ENCODE measurements at places on chromosomes 16 and 17.

GRCh38 chr17:17685775-17686291 lies 4.6 kb downstream of the RAI1 start:
- no peak for DNase-seq

GRCh38 chr17:65994679-65995078 lies 197.3 kb downstream of the CEP112 start:
- no peak for DNase-seq

- no peak for DNase-seq
Observed at GRCh38 chr17:77560841-77561240, 397.7 kb upstream of the TNRC6C start.

- no peak for DNase-seq
Observed at GRCh38 chr17:17264430-17264829, 16.6 kb downstream of the COPS3 start.

GRCh38 chr17:61449707-61450640 lies 2.2 kb upstream of the TBX4 start:
- no peak for DNase-seq

- no peak for DNase-seq
Observed at GRCh38 chr17:5118219-5118618, 2.4 kb downstream of the USP6 start.

GRCh38 chr17:80943346-80944145 lies 48.1 kb upstream of the CHMP6 start:
- no peak for DNase-seq

- peak; percentile 87 for DNase-seq
Observed at GRCh38 chr16:88170528-88170991, 212.2 kb upstream of the ZNF469 start.

DNA sequence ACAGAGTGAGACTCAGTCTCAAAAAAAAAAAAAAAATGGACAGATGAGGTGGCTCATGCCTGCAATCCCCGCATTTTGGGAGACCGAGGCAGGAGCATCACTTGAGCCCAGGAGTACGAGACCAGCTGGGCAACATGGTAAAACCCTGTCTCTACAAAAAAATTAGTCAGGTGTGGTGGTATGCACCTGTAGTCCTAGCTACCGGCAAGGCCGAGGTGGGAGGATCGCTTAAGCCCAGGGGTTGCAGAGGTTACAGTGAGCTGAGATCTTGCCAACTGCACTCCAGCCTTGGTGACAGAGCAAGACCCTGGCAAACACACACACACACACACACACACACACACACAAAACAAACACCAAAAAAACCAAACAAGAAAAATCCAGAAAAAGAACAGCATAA lies 7.7 kb upstream of the ENGASE start:
- no peak for DNase-seq

DNA sequence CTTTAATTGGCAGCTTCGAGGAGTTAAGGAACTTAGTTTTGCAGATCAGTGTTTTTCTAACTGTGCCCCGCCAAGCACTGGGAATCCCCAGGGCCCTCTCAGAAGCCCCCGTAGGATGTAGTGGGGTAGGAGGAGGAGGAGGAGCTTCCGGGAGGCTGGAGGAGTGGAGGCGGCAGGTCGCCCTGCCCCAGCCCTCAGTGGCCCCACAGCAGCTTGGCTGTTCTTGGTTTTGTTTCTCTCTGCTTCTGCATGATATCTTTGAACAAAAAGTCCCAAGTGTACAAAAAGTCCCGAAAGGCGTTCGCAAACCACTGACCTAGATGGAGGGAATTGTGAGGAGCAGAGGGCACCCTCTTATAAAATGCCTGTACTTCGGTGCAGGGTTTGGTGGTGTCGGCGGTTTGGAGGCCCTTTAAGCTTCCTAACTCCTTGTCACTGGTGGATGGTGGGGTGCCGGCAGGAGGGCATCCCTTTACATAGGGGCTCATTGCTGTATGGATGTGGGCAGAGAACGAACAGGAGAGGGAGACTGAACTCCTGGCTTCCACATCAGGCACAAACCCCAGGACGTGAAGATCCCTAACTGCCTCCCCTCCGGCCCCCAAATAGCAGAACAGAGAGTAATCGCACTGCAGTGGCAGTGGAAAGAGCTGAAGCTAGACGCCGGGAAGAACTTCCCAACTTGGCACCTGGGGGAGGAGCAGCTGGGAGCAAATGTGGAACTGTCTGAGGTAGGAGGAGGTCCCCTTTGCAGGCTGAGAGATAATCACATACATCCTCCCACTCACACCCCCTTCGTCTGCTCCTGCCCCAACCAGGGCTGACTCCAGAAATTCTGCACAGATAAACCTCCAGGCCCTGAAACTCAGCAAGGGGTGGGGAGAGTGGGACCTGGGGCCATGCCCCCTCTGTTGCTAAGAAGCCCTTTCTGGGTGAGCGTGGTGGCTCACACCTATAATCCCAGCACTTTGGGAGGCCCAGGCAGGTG lies 20.1 kb downstream of the EPOP start:
- no peak for DNase-seq

GRCh38 chr16:67206838-67207248 lies 7.9 kb downstream of the ELMO3 start:
- no peak for DNase-seq

DNA sequence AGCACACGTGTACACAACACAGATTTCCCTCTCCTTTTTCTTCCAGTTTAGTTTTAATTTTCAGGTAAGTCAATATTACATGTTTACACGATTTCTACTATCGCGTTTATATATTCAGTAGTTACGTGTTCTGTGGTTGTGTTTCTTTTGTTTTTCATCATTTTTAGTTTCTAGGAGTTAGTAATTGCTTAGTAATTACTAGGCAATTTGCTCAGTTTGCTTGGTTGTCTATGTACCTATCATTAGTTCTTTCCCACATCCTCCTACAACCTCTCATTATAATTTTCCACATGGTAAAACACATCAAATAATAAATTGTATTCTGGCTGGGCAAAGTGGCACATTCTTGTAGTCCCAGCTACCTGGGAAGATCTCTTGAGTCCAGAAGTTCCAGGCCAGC lies 24.6 kb upstream of the GUCY2D start:
- DNase-seq, result no peak

GRCh38 chr16:24668481-24669061 lies 60.9 kb upstream of the TNRC6A start:
- peak; percentile 92 for DNase-seq

GRCh38 chr16:1708083-1708767 lies 2.2 kb downstream of the MAPK8IP3 start:
- DNase-seq, result no peak

- DNase-seq, result no peak
Observed at GRCh38 chr16:69888005-69888590, 63.0 kb upstream of the CLEC18A start.

DNA sequence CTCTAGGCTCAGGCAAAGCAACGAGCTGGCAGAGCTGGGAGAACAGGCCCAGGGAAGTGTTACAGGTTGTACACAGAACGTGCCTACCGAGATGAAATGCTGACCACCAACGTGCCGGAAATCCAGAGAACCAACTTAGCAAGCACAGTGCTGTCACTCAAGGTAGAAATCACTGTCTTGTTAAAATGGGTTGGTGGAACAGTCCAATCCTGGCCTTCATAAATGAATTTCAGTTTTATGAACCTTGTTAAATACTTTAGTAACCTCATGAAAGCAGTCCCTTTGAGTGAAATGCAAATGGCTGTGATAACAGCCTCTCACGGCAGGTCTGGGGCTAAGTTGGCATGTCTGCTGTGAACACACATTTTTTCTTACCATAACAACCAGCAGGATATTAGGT lies 29.0 kb downstream of the ETV4 start:
- no peak for DNase-seq

DNA sequence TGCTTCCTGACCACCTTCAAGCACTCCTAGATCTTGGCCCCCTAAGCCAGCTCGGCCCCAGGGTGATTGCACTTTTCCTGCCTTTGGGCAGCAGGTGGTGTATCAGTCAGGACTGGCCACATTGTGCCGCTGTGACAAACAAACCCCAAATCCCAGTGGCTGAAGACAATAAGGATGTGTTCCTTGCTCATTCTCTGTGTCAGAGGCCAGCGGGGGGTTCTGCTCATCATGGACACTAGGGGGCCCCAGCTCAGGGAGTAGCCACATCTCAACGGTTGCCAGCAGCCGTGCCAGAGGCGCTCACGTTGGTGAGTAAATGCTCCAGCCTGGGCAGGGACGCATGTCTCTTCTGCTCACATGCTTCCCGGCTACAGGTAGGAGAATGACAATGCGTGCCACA lies 60.4 kb downstream of the ZDHHC7 start:
- DNase-seq, result no peak

- peak; percentile 97 for DNase-seq
Observed at GRCh38 chr17:79038545-79039135, 14.7 kb downstream of the C1QTNF1 start.

DNA sequence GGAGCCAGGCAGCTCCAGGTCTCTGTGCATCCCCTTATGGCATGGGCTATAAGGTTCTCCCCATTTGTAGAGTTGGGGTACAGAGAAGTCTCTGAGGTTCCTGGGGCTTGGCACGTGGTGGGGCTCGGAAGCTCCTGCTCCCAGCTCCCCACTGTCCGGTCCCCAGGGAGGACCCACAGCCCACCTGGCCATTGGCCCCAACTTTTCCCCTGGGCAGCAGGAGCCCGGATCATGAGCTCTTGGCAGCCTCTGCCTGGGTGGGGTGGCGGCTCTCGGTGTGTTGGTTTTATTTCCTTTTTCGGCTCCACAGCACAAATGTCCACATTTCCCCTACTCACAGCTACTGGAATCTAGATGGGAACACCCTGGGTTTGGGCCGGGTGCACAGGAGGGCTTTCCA lies 30.5 kb downstream of the GSE1 start:
- DNase-seq, result no peak

- peak; percentile 52 for DNase-seq
Observed at GRCh38 chr17:16909472-16910246, 62.3 kb downstream of the TNFRSF13B start.

DNA sequence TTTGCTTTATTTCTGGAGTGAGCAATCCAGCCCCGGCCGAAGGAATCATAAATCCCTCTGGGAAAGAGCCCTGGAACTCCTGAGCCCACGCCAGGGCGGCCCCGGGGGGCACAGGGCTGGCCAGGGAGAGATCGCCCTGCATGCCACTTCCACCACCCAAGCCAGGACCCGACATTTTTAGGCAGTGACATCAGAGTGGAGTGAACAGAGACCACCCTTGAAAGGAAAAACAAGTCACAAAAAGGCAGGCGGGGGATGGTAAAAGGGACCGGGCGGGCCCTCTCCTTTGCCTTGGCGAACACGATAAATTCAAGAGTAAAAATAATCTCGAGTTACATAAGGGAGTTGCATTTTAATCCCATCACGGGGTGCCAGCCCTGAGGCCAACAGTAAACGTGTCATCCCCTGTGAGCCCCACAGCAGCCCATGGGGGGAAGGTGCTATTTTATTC lies 284.1 kb downstream of the C16orf95 start:
- DNase-seq, result no peak

GRCh38 chr16:23296994-23297393 lies 5.1 kb upstream of the SCNN1B start:
- no peak for DNase-seq

- no peak for DNase-seq
Observed at GRCh38 chr17:82843904-82844680, 4.3 kb upstream of the ZNF750 start.

GRCh38 chr17:27430882-27431491 lies 25.3 kb upstream of the KSR1 start:
- DNase-seq, result no peak

DNA sequence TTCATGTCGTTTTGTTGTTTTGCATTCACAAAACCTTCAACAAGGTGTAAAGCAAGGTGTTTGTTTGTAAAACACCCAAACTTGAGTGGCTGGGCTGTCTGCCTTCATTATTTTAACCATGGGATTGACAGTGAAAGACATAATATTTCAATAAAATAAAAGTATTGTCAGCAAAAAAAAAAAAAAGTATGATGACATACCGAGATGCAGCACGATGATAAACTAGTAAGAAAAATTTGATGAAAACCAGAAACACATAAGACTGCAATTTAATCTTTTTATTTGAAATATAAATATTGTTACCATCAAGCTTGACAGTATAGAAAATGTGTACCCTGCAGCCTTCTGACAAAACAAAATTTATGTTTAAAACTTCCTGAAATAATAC lies 419.3 kb upstream of the DYNLRB2 start:
- DNase-seq, result no peak

GRCh38 chr16:85574672-85575475 lies 38.2 kb upstream of the GSE1 start:
- DNase-seq, result no peak

DNA sequence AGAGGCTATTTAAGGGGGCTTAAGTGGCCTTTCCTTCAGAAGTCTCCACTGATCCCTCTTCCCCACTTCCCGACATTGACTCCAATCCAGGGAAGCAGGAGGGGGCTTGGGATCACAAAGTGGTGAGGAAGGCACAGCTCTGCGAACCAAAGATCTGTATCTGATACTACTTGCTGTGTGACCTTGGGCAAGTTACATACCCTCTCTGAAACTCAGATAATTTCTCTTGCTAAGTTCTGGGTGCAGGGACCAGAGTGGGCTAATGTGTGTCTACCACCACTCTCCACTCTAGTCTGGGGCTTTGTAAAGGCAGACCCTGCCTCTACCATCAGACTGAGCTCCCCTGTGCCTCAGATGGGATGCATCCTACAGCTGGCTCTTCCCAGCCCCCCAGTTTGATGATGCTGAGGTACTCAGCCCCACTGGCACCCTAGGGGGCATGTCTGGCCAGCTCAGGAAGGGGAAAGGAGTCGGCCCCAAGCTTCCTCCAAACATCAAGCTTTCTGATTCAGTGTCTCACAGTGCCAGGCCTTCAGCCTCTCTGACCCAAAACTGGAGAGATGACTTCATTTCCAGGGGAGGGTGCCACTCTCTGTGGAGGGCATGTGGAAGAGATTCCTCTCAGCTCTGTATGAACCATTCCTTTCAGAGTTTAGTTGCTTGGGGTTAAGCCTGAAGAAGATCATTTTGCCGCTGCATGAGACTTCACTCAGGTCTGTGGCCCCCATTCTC lies 10.9 kb downstream of the DLX4 start:
- DNase-seq, result no peak

GRCh38 chr16:87570572-87570937 lies 31.8 kb upstream of the JPH3 start:
- no peak for DNase-seq

DNA sequence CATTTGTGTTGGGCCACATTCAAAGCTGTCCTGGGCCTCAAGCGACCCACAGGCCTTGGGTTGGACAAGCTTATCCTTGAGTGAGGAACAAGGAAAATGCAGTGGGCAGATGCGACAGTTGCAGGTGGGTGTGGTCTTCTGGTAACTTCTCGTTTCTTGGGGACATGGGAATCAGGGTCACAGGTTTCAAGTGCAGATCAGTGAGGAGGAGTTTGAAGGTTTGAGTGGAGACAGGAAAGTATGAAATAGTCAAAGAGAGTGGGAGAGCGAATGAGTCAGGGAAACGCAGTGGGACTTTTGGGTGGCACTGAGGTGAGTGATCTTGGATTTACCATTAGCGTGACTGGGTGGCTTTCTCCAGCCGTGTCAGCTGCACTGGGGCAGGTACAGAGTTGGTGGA lies 15.4 kb upstream of the CCL22 start:
- no peak for DNase-seq

Measured in vagina (tissue), 2 donors.